Naive B cell (primary cell): ENCODE measurements at places on chromosomes 7 and 10.

GRCh38 chr7:28484606-28484935 lies 72.3 kb downstream of the CREB5 start:
- H3K36me3 ChIP-seq = no peaks in the 10 kb centered on the region
- no peak overlapping the region for H3K4me3 ChIP-seq
- no peaks in the 10 kb centered on the region for H3K27me3 ChIP-seq

GRCh38 chr7:1666317-1666822 lies 3.7 kb upstream of the ELFN1 start:
- no peak for DNase-seq
- H3K27me3 ChIP-seq = peaks cover 26% of the 10 kb centered on the region
- peaks cover 8% of the 10 kb centered on the region for H3K36me3 ChIP-seq
- H3K4me1 ChIP-seq = peaks cover 20% of the 10 kb centered on the region

DNA sequence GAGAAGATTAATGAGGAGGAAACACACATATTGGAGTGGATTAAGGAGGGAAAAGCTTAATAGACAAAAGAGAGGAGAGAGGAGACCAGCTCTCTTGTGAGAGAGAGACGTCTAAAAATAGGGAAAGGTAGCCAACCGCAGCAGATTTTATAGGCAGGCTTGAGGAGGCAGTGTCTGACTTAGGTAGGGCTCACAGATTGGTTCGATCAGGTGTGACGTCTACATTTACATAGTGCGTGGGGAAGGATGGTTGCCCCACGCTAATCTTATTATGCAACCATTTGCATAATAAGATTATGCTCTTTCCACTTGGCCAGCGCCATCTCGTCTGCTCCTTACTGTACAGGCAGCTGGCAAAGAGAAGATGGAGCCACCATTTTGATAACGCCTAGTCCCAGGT lies 122.0 kb downstream of the MARCHF5 start:
- peaks cover 19% of the 10 kb centered on the region for H3K27me3 ChIP-seq
- H3K4me3 ChIP-seq = no peak overlapping the region
- no peak overlapping the region for H3K27ac ChIP-seq
- no peaks in the 10 kb centered on the region for H3K4me1 ChIP-seq

- H3K4me1 ChIP-seq = peaks cover 35% of the 10 kb centered on the region
- peaks cover 13% of the 10 kb centered on the region for H3K36me3 ChIP-seq
- no peaks in the 10 kb centered on the region for H3K27me3 ChIP-seq
- no peak overlapping the region for H3K27ac ChIP-seq
- H3K4me3 ChIP-seq = no peak overlapping the region
Measured at GRCh38 chr7:27953777-27954176, 213.8 kb downstream of the TAX1BP1 start.

GRCh38 chr7:122217125-122217524 lies 73.1 kb upstream of the AASS start:
- H3K27ac ChIP-seq = no peak overlapping the region
- H3K27me3 ChIP-seq = peaks cover 5% of the 10 kb centered on the region
- no peak overlapping the region for H3K4me3 ChIP-seq
- H3K36me3 ChIP-seq = no peaks in the 10 kb centered on the region

DNA sequence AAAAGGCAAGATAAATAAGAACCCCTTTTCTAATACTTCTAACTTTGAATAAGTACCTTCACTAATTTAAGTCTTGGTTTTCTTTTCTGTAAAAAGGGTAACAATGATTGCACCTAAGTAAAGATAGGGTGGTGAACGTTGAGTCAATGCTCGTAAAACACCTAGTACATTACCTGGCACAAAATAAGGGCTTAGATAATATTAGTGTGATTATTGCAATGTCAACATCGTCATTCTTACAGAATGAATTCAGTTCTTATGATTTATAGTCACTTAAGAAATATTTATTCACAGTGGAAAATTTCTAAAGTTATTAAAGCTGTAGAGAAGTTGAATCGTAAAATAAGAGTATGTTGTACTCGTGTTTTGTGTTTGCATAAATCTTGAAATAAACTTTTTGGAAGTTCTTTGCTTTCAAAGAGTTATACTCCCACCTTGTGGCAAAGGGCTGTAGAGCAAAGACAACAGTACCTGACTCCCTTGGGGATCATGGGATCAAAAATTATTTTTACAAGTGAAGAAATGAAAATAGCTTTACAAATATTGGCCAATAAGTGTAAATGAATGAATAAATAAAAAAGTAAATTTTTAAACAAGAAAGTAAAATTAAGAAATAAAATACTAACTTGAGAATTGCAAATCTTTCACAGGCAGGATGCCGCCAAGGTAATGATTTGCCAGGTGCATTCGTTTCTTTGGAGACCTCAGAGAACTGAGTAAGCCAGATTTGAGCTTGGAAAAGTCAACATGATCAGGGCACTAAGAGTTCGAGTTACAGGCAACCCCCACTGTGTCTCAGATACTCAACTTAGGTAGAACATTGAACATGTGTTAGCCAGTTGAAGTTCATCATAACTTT lies 285.8 kb upstream of the CACNA2D1 start:
- H3K4me3 ChIP-seq = no peak overlapping the region
- no peaks in the 10 kb centered on the region for H3K36me3 ChIP-seq
- no peak for DNase-seq

- DNase-seq = peak; percentile 82
- peaks cover 13% of the 10 kb centered on the region for H3K36me3 ChIP-seq
- no peaks in the 10 kb centered on the region for H3K27me3 ChIP-seq
- peak overlapping the region; percentile 97 for H3K27ac ChIP-seq
- H3K4me3 ChIP-seq = peak overlapping the region; percentile 8
- H3K4me1 ChIP-seq = peaks cover 90% of the 10 kb centered on the region
Measured at GRCh38 chr10:61992671-61993668, 91.5 kb downstream of the ARID5B start.

DNA sequence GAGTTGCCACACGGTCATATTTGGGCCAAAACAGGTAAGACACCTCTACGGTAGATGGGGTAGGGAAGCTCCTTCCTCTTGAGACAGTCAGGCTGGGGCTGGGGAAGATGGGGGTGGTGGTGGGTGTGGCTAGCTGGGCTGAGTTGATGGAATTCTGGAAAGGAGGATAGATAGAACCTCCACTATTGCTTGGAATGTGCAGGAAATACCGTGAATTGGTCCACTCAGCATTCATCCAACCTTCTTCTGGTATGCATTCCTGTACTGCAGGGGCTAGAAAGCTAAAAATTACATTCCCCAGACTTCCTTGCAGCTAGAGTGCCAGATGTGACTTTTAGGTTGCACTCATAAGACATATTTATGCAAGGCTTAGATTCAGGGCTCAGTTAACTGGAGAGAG lies 24.8 kb downstream of the TLX1 start:
- no peaks in the 10 kb centered on the region for H3K36me3 ChIP-seq
- H3K4me1 ChIP-seq = no peaks in the 10 kb centered on the region
- H3K27me3 ChIP-seq = peaks cover 92% of the 10 kb centered on the region
- no peak overlapping the region for H3K4me3 ChIP-seq

DNA sequence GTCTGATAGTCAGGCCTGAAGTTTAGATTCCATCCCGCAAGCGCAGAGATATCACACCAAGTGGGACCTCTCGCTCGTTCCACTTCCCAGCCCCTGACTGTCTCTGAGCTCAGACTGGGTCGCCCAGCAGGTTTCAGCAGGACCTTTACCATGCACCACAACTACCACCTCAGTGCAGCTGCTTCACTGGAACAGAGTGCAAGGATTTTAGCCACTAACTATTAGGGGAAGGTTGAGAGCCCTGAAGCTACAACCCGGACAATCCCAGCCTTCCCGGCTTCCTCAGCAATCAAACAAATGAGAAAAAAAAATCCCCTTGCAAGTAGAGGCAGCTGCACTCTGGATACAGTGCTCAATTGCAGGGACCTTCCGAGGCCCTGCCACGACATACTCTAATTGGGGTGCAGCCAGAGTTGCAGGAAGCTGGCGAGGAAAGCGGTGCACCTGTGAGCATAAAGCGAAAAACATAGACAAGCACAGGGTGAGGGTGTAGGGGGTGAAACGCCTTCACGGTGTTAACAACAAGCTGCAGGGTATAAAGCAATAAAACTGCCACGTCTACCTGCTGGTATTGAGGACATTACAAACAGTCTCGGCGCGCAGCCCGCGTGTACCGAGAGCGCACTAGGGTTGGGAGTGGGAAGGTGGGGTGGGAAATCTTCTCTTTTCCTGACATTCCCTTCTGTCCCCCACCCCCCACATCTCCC lies 2.6 kb upstream of the DLX6 start:
- no peak for DNase-seq
- peak overlapping the region; percentile 20 for H3K27ac ChIP-seq
- H3K4me1 ChIP-seq = peaks cover 8% of the 10 kb centered on the region
- H3K27me3 ChIP-seq = peaks cover 86% of the 10 kb centered on the region

GRCh38 chr7:29588900-29589696 lies 25.5 kb downstream of the PRR15 start:
- peaks cover 19% of the 10 kb centered on the region for H3K27me3 ChIP-seq
- peak overlapping the region; percentile 59 for H3K4me3 ChIP-seq
- peaks cover 9% of the 10 kb centered on the region for H3K4me1 ChIP-seq
- H3K36me3 ChIP-seq = no peaks in the 10 kb centered on the region

DNA sequence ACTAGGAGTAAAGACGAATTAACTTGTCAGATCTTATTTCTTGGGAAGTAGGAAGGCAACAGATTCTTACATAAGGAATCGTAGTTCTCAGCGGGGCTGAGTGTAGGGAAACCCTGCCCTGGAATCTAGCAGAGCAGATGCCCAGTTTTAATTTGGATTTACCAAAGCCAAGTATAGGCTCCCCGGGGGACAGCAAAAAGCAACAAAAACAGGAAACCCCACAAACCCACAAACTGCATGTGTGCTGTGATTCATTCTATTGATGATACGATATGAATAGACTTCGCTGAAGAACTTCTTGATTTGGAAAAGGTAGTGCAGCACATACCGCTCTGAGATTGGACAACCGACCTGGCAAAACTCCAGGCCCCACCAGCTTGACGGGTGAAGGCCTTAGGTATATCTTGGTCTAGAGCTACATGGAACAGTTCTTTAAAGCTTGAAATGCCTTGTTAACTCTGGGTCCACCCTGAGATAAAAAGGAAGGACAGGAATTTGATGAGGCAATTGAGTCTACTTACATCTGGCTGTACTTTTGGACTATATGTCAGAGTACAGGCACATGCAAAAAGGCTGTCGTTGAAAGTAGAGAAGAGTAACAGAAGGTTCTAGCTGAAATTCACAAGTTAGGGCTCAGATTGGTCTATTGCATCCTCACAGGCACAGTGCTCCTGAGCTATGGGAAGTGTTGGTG lies 49.1 kb downstream of the STRA8 start:
- no peak for DNase-seq
- peaks cover 19% of the 10 kb centered on the region for H3K27me3 ChIP-seq
- H3K4me3 ChIP-seq = no peak overlapping the region
- H3K36me3 ChIP-seq = no peaks in the 10 kb centered on the region
- peaks cover 6% of the 10 kb centered on the region for H3K4me1 ChIP-seq
